ENCODE measurements at places on chromosomes 2 and 18.

GRCh38 chr2:59529726-59530125 lies 1023.7 kb downstream of the BCL11A start:
- DNase-seq: no peak

- DNase-seq: no peak
Observed at GRCh38 chr18:28793901-28794300, 617.0 kb upstream of the CDH2 start.

DNA sequence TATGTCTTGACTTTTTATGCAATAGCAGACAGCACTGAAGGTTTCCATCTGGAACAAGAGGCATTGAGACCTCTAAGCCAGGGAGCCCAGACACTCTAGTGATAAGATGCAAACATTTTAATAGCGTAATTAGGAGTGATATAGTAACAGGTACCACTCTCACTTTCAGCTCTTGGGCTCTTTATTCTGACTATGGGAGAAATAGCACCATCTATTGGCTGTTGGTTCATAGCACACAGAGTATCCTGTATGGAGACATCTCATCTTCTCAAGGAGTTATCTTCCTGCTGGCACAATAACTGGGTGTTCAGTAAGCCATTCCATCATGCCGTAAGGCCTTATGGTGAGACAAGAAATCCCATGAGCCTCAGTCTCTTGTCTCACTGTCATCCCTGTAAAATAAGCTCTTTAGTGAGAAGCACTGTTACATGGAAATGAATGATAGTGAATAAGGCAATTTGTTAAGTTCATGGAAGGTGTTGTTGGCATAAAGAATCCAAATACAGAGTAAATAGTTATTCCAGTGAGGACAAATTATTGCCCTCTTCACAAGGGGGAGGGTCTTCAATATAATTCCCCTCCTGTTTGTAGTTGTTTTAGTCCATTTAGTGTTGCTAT lies 48.3 kb downstream of the THUMPD2 start:
- peak; percentile 59 for DNase-seq

GRCh38 chr2:7992612-7993602 lies 688.9 kb upstream of the ID2 start:
- no peak for DNase-seq

DNA sequence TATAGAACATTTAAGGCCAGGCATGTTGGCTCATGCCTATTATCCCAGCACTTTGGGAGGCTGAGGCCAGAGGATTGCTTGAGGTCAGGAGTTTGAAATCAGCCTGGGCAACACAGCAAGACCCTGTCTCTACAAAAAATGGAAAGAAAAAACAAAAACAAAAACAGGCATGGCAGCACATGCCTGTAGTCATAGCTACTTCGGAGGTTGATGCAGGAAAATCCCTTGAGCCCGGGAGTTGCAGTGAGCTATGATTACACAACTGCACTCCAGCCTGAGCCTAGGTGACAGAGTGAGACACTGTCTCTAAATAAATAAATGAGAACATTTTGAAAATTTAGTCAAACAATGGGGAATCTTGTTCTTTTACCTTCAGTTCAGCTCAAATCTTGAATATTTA lies 12.1 kb upstream of the YES1 start:
- DNase-seq: no peak

DNA sequence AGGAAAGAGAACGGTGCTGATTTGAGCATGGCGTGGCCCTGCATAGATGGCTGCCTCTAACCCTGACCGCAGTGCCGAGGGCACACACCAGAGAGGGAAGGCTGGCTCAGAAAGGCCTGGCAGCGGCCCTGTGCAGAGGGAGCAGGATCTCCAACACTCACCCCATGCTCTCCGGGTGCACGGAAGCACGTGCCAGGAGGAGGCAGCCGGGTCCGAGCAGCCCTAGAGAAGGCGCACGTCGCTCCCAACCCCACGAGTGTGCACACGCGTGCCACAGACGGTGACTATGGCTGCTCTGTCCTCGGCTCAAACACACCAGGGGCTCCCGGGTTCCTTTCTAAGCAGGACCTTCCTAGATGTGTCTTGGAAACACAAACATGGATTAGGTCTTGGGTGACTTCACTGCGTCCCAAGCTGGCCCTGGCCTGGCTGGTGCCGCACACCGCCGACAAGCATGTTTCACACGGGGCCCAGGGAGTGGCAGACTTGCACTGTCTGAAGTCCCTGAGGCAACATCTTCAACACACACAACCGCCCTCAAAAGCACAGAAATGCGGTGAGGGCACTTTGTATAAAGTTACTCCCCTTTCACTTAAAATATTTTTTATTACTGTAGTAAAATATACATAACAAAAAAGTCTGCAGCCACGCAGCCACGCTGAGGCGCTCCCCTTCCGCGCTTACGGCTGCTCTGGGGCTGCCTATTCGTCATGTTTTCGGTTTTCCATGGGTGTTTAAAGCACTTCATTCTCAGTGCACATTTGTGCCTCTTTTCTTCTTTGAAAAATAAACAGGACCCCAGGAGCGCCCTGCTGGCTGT lies 110.0 kb downstream of the ZNF516 start:
- DNase-seq: no peak

GRCh38 chr2:219570194-219570923 lies 980 bp downstream of the OBSL1 start:
- peak; percentile 48 for DNase-seq

DNA sequence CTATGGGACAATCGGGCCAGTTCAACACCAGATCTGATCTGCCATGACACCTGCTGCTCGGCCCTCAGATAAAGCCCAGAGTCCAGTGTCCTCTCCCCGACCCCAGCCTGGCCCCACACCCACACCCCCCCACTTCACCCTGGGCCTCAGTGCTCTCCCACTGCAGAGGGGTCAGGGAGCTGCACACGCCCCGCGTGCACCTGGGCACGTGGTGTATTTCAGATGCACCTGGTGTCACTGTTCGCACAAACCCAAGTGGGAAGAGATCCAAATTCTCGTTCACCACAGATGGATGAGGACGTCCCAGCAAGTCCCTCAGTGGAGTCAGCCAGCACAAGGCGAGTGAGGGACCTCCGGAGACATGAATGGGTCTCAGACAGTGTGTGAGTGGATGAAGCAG lies 161.3 kb downstream of the RTP5 start:
- DNase-seq: no peak

DNA sequence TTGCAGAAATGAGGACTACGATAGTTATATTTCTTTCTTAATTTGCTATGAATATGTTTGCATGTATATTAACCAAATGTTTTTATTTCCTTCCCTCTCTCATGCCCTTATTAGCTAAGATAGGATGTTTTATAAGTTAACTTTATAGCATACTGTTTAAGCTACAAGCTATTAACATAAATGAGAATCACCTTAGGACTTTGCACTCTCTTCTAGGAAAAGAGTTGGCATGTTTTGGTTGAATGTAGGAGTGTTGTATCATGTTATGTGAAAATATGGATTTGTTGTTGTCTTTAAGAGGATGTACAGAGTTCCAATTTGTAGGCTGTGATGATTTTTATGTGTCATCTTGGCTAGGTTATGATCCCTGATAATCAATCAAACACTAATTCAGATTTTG lies 467.4 kb upstream of the SETBP1 start:
- no peak for DNase-seq

DNA sequence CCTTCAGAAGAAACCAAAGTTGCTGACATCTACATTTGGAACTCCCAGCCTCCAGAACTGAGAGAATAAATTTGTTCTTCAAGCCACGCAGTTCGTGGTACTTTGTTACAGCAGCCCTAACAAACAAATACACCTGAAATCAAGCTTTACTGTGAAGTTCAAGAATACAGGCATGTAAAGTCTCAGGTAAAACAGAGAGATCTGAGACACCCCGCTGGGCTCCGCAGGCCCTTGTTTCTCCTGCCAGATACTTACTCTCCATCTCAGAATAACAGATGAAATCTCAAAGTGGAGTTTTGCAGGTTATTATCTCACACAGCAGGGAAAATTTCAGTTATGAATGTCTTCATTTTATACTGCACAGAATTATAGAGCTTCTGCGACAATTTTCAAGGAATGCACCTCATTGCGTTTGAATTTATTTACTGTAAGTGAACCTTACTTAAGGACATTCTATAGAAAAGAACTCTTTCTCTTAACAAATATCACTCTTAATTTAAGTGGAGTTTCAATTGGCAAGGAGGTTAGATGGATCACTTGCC lies 492.4 kb upstream of the LRATD1 start:
- DNase-seq: no peak

- DNase-seq: peak; percentile 37
Observed at GRCh38 chr2:85413592-85414420, 3.6 kb upstream of the CAPG start.

GRCh38 chr2:85444629-85445172 lies 26.2 kb downstream of the SH2D6 start:
- DNase-seq: no peak

DNA sequence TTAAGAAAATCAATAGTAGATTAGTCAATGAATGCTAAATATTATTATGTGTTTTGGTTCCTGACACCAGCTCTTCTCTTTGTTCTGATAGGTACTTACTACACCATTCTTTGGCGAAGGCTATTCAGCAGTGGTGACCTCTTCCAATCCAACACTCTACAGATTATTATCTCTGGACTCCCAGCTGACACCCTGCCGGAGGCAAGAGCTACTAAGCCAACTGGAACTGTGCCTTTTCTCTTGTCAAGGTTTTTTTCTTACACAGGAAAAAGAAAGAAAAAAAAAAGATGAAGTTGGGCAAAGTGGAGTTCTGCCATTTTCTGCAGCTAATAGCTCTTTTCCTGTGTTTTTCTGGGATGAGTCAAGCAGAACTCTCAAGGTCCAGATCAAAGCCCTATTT lies 11.7 kb downstream of the CDH7 start:
- no peak for DNase-seq

GRCh38 chr2:98808546-98808945 lies 77.6 kb upstream of the MGAT4A start:
- DNase-seq: no peak

GRCh38 chr2:235301202-235302076 lies 192.4 kb upstream of the AGAP1 start:
- no peak for DNase-seq

DNA sequence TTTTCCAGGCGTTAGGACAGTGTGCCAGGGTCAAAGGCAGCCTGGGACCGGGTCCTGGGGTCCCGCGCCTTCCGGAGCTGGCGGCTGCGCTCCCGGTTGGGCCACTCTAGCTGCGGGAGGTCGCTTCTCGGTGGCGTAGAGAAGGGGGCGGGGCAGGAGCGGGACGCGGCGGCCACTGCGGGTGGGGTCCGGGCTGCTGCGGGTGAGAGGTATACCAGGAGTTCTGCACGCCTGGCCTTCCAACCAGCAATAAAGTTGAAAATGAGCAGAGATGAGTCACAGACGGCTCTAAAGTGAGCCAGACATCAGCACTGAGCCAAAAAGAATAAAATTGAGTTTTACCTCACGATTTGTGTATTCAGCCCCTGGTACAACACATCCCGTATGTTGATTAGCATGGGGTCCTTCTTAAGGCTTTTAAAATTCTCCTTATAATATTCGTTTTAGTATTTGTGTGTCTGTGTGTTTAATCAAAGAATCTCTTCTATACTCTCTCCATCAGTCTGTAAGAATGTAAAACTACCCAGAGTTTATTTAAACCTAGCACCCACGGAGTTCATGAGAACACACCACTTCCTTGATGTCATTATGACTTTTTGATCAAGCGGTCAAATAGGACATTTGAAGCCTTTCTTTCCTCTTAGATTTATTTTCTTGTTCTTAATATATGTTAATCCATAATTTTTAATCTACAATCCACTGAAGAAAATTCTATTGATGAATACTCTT lies at the start of gene C1GALT1C1L:
TSS of gene C1GALT1C1L (minus strand) at position 108 of the 729 bp plus-strand sequence. CDS start at position 1, 107 bp downstream.
- DNase-seq: peak; percentile 79

DNA sequence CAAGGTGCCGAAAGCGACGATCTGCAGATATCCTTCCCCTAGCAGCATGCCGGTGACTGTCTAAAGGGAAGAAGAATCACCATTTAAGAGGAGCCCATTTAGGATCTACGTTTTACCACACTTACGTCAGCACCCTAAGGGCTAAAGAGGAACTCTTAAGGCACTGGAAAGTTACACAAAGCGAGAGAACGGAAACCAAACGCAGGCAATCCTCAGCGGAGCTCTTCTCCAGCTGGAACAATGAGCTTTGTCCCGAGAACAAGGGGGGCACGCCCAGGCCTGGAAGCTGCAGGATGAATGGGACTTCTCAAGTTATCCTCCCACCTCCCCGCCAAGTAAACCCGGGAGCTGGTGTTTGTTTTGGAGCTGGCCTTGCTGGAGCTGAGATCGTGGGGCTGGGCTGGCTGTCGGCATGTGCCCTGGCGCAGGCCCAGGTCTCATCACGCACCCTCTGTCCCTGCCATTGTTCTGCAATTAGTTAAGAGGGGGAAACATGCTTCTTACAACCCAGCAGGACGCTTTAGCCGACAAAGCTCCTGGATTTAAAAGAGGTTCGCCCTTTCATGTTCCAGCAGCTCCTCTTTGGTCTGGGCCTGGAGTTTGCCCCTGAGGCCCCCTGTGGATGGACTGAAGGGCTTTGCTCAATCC lies 36.4 kb downstream of the PXDN start:
- peak; percentile 75 for DNase-seq

DNA sequence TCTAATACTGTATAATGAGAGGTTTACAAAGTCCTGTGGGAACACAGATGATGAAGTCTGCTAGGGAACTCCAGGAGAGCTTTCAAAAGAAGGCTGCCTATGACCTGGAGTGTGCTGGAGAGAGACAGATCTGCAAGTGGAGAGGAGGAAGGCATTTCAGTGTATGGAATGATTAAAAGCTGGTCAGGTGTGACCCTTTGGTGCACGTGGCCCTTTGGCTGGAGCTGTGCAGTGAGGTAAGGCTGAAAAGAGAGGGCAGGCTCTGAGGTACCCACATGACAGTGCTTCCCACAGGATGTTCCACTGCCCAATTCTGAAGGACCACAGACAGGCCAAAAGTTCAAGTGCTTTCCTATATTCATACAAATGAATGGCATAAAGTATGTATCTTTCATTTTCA lies 157.1 kb downstream of the DYM start:
- no peak for DNase-seq

DNA sequence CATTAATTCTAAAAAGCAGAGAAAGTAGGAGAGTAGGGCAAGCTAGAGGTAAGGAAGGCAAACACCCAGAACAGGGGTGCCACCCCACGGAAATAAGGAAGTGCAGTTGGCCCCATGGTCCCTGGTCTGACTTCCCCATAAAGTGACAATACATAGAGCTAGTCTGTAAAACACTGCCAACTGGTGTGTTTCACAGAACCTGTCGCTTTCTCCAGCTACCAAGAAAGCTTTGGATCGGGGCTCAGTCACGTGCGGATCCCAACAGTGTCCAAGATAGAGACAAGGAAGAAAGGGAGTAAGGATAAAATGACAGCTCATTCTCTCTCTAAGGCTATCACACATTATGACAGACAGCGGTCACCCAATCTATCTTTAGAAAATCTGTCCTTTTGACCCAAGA lies 36.4 kb downstream of the TBC1D8 start:
- peak; percentile 89 for DNase-seq

- no peak for DNase-seq
Observed at GRCh38 chr2:170261566-170261965, 83.6 kb downstream of the MYO3B start.
